ENCODE measurements at places on chromosomes 16 and 17. TPM values are rescaled to one million over a fixed set of nuclear protein-coding genes. Genes with fewer than 3 reads are reported as not detected.

FBXO39 gene
- total RNA-seq, result 1.1 TPM

SP6 gene
- not detected for total RNA-seq

MPP2 gene
- total RNA-seq, result 13.8 TPM

SMTNL2 gene
- total RNA-seq, result not detected

CALB2 gene
- not detected for total RNA-seq

CRYBA1 gene
- total RNA-seq, result not detected

ADAD2 gene
- total RNA-seq, result not detected

MEOX1 gene
- total RNA-seq, result not detected

DNA sequence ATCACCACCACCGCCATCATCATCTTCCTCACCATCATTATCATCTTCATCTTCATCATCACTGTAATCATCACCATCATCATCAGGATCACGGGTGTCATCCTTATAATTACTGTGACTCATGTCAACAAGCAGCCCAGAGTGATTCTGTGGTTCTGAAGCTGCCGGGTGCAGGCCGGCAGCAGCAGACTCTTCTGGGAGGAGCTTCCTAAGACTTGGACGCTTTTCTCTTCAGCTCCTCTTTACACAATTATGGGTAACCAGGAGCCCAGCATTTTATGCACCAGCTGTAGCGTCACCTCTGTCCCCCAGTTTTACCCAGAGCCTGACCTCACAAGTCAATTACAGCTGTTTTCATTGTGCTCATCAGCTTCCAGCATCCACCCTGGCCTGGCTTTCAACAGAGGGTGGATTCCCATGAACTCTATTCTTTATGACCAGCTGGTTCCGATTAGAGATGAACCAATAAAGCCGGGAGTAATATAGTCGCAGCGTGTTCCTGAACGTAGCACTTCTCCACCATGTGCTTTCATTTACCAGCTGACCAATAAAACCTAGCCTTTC, 275.8 kb downstream of the FOXL1 start:
- DNase-seq, result peak; percentile 91

DNA sequence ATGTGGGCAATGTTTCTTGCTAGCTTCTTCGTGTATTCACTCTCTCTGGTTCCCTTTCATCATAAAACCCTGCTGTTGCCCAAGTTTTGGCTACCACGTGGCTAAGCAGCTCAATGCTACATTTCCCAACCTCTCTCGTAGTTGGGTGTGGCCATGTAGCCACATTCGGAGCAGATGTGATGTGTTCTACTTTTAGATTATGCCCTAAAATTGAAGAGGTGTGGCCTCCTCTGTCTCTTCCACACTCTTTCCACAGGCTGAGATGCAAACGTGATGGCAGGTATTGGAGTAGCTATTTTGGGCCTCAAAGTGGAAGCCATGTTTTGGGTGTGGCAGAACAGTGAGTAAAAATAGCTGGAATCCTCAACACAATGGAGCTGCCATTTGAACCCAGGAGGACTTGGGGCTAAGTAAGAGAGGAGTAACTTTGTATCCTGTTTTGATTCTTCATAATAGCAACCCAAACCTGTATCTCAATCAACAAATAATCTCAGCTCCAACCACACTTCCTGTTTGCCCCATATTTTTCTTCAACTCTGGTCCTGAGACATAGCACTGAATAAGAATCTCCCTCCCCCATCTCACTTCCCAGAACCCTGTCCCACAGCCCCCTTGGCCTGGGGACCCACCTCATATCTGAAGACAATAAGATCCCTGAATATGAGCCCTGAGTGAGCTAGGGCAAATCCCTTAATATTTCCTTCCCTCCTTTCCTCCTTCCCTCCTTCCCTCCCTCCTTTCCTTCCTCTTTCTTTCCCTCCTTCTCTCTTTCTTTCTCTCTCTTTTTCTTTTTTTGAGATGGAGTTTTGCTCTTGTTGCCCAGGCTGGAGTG, 4.0 kb downstream of the NUPR1 start:
- peak; percentile 75 for DNase-seq

DNA sequence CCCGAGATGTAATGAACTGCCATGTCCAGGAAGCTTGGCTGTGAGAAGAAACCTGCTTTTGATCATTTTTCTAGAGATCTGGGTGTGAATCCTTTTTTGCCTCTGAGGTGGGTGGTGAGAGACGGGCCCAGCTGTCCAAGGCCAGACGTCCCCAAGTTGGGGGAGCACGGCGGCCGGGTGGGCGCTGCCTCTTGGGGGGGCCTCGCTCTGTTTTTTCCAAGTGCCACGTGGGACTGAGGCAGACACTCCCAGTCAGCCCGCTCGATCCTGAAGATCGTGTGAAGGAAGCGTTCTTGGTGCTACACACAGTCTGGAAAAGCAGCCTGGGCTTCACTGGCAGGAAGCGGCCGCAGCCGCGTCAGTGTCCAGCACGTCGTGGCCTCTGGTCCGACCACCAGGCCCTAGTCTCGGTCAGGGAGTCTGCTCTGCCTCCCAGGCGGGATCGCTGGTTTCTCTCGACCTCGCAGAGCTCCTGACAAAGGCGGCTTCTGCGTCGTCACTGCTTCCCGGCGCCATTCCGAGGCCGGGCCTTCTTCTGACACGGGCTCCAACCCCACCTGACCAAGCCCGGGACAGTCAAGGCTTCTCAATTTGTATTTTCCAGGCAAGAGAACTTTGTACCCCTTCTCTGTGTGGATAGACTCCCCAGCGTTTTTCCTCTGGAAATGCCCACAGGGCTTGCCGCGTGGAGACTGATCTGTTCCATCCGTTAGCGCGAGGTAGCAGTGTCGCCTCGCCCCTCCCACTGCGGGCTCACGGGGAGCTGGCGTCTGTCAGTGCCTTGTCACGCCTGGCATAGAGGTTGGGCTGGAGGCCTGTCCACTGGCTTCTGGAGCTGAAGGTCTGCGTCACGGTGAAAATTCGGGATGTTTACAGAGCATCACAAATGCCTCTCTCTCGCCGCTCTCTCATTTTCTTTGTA, 12.4 kb downstream of the PRSS27 start:
- DNase-seq, result no peak

GRCh38 chr16:88819126-88819525, 7.4 kb upstream of the APRT start:
- DNase-seq, result no peak

GRCh38 chr16:86011532-86011931, 112.6 kb downstream of the IRF8 start:
- no peak for DNase-seq

- DNase-seq, result no peak
Measured at GRCh38 chr16:11780991-11781680, 15.9 kb downstream of the ZC3H7A start.

DNA sequence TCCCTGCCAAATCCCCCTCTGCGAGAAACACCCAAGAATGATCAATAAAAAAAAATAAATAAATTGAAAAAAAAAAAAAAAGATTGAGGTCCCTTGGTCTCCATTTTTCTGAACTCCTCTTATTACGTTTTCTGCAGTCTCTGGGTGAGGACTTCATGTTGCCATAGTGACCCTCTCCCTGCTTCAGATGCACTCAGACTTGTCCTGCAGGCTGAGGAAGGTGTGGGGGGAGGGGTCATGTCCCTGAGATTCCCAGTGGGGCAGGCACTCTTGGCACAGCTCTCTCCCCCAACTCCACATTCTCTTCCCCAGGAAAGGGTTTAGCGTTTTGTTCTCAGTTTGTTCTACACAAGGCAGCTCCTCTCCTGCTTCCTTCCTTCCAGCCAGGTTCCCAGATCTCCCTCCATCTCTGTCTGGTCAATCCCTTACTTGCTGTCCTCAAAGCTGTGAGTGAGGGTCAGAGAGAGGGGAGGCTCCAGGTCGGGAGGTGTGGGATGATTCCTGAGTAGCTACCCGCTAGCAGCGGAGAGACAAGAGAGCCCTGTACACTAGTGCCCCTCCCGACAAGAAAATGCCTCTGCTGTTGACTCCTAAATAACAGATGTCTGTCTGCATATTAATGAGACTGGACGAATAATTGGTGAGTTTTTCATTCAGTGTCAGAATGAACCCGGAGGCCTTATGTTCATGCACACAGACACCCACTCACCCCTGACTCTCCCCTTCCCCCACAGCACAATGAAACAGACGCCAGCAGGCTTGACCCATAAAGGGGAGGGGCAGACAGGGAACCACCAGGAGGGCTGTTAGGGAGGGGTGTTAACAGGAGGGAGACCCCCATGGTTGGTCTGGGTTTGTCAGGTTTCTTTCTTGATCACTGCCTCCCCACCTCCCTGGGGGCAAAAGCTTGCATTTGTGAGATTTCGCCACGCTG, 9.2 kb downstream of the RND2 start:
- DNase-seq, result no peak

GRCh38 chr16:1261131-1261892, 5.4 kb downstream of the TPSD1 start:
- DNase-seq, result no peak

GRCh38 chr16:46713634-46714033, 24.2 kb downstream of the ORC6 start:
- no peak for DNase-seq

GRCh38 chr16:55189224-55189623, 134.8 kb upstream of the IRX6 start:
- no peak for DNase-seq

DNA sequence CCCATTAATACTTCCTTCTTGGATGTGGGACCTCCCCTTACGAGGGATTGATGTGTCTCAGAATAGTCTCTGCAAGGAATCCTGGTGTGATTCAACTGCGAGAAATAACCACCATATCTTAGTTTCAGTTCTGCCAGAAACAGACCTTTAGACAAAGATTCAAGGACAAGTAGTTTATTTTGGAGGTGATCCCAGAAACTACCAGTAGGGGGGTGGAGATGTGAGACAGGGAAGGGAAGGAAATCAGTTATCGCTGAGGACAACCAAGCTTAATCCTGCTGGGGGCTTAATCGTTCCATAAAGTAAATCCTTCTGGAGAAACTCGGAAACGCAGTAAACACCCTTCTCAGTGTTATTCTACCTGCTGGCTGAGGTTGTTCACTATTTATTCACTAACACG, 5.0 kb upstream of the SDR42E1 start:
- DNase-seq, result peak; percentile 35

- DNase-seq, result no peak
Measured at GRCh38 chr16:21160276-21160675, 1.8 kb downstream of the LDAF1 start.

- peak; percentile 27 for DNase-seq
Measured at GRCh38 chr17:79991924-79992648, 43.6 kb downstream of the TBC1D16 start.

DNA sequence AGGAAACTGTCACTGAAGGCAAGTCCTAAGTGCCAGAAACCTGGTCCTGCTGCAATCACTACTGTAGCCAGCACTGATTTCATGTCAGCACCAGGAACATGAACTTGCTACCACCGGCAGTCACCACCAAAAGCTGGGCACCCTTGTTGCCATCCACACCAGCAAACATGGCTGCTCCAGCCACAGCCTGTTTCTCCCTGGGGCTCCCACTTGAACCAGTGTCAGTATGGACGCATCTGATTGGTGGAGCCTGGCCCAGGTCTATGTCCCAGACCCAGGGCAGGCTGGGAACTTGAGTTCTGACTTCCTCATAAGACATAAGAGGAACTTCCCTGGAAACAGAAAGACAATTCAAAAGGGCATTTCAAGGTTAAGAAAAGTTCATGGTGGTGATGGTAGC, 56.5 kb downstream of the COPRS start:
- no peak for DNase-seq

DNA sequence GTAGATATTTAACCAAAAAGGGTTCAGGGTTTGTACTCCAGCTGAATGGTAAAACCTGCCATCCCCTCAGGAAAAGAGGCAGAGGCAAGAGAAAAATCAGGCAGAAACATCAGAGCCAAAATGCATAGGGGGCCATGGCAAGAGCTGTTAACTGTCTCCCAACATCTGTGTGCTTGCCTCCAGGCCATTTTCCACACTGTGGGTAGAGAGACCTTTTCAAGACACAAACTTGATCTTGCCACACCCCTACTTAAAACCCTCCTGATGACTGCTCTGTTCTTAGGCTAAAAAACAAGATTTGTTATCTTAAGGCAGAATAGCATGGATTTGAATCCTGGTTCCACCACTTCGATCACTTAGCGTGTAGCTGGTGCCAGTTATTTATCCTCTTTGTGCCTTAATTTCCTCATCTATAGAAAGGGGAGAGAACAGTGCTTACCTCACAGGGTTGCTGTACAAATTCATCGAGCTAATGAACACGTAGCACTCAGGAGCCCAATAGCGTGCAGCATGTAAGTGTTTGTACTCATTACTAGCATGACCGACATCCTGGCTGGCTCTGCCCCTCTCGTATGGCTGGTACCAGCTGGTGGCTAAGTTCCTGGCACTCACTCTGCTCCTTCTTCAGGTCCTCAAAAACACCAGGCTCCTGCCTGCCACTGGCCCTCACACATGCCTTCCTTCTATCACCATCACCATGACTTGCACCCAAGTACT, 25.8 kb downstream of the STAT3 start:
- DNase-seq, result no peak

- no peak for DNase-seq
Measured at GRCh38 chr17:80704894-80705293, 160.3 kb downstream of the RPTOR start.

DNA sequence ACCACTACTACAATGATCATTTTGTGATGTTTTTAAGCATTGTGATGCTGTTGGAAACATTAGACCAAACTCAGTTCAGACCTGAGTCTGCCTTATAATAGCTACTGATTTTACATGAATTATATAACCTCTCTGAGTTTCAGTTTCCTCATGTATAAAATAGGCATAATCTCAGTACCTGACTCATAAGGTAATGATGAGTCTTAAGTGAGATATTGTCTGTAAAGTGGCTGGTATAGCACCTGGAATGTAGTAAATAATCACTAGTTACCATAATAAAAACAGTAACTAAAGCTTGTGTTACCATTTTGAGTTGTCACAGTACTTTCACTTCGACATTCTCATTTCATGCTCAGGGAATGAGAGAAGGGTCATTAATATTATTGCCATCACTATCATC, 381.5 kb upstream of the SALL1 start:
- no peak for DNase-seq

GRCh38 chr16:88561485-88562359, 8.5 kb upstream of the ZC3H18 start:
- peak; percentile 75 for DNase-seq

DNA sequence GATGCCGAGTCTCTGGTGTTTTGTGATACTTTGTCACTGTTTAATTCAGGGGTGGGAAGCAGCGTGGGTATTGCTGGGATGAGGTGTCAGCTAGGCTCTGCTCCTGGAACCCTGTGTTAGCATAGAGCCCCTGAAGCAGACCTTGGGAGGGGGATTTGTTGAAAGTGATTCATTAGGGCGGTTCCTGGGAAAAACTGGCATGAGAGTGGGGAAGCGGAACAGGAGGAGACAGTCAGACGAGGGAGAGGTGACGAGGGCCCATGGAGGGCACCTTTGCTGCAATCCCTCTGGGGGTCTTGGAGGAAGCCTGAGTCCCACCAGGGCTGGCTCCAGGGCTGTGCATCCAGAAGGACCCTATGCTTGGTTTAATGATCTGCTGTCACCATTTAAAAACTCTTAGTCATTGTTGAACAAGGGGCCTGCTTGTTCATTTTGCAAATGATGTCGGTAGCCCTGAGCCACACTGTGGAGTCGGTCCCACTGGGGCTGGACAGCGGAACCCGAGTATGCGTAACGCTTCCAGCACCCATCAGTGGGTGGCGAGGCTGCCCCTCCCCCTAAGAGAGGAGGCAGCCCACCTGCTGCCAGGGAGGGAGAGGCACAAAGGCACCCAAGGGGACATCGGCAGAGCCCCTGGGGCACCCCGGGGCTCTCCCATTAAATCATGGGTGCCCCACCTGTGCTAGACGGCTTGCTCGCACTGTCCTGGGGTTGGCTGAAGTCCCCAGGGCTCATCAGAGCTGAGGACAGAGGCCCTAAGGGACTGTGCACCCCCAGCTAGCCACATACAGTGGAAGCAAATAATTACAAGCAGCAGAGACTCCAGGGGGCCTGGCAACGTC, 35.4 kb downstream of the WFDC1 start:
- DNase-seq, result no peak

- no peak for DNase-seq
Measured at GRCh38 chr17:36197387-36197703, 787 bp upstream of the CCL3L1 start.

All from GM23248 (cell line).